Memory B cell (primary cell): ENCODE measurements at places on chromosomes 6 and 20.

GRCh38 chr6:143929975-143930374, 65.7 kb downstream of the ZC2HC1B start:
- DNase-seq = no peak

- peak; percentile 39 for DNase-seq
Measured at GRCh38 chr6:117449549-117450439, 24.1 kb upstream of the ROS1 start.

DNA sequence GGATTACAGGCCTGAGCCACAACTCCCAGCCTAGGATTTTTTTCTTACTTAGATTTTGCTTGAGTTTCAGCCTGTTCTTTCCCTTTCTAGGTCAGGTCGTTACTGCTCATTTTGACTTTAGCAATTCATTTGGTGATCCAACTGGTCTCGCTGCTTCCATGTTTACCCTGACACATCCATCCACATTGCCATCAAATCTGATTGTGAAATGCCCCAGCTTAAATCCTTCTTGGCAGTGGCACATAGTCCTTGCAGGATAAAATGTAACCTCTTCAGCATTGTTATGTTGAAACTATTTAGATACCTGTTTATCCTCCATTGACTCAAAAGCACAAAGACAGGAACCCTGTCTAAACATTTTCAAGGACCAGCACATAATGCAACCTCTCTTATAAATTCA, 77.2 kb downstream of the DNAH8 start:
- DNase-seq = no peak

DNA sequence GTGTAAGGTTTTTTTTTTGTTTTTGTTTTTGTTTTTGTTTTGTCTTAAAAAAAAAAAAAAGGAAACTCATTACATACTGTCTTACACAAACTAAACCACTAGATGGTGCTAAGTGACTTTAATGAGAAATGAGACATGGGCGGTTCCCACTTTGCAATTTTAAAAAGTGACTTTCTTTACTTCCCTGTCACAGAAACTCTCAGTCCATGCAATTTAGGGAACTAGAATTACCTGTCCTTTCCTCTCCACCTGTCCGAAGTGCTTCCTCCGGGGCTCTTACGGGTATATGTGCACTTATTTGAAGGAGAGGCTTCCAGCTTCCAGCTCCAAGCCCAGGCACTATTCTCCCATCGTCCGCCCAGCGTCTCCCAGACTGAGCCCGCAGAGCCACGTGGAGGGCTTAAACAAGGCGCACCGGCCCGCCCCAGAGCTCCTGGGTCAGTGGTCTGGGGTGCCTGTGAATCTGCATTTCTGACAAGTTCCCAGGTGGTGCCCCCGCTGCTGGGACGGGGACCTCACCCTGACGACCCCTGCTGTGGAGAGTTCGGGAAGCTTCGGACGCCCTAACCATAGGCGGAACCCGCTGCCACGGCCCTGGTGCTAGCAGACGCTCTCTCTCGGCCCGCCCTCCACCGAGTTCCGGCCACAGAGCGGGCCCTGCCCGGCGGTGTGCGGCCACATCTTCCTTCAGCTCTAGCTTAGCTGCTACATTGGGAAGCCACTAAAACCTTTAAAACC, 26.1 kb downstream of the BFSP1 start:
- DNase-seq = peak; percentile 55

GRCh38 chr6:95091823-95092436, 485.4 kb upstream of the MANEA start:
- no peak for DNase-seq

DNA sequence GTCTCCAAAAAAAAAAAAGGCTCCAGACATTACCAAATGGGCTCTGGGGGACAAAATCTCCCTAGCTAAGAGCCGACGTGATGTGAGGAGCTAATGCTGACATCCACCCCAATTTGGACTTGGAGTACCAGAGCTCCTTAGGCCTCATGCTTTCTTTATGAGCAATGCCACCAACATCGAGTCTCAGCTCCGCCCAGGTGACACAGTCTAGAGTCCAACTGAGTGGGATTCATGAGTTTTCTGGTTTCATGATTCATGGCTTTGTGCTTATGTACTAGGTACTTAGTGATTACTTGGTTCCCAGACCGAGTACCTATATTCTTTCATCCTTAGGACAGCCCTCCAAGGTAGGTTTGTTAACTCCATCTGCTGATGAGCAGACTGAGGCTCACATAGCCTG, 4.4 kb downstream of the ANKRD60 start:
- DNase-seq = no peak

DNA sequence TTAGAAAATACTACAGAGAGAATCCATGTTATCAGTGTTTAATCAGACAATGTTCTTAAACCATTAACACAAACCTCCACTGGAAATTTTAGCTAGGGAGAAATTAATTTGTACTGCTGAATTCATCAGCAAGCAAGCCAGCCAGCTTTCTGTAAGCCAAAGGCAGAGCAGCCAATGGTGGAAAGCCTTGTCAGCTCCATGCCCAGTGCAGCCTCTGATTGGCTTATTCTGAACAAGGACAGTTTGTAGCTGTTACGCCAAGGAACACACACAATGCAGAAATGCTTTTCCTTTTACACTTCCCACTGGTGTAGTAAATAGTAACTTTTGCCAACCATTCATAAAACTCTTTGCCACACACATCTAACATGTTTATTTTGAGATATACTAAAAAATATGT, 265.0 kb downstream of the TENT5A start:
- DNase-seq = no peak

DNA sequence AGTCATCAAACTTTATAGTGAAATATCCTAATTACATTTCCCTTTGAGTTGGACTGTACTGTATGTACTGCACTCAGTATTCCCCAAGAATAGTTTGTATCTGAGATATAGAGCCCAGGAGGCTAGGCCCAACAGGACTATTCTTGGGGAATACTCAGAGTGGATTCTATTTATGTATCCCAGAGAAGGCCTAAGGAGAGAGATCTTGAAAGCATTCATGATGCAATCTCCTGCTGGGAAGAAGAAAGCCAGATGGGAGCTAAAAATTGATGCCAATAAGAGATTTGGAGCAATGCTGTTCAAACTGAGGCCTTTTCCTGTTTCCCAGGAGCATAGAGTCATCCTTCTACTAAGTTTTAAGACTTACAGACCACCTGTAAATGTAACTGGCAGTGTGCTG, 452.1 kb upstream of the PLCB4 start:
- DNase-seq = no peak

GRCh38 chr6:145213614-145214013, 521.7 kb downstream of the EPM2A start:
- DNase-seq = no peak

- peak; percentile 98 for DNase-seq
Measured at GRCh38 chr6:24774696-24775519, at the start of gene GMNN. Gene GMNN, plus strand, starts transcription at chr6:24774937. Its CDS starts 2,310 bp downstream, at chr6:24777247.

- DNase-seq = no peak
Measured at GRCh38 chr6:25883991-25884390, 9.9 kb upstream of the SLC17A3 start.

- DNase-seq = no peak
Measured at GRCh38 chr20:16072220-16072619, 501.0 kb downstream of the KIF16B start.

GRCh38 chr6:104509355-104509754, 350.4 kb downstream of the HACE1 start:
- DNase-seq = no peak

GRCh38 chr6:47852727-47853126, 70.9 kb downstream of the OPN5 start:
- no peak for DNase-seq

GRCh38 chr20:48563191-48563870, 264.5 kb downstream of the PREX1 start:
- no peak for DNase-seq

- DNase-seq = no peak
Measured at GRCh38 chr6:147447835-147448611, 60.5 kb upstream of the SAMD5 start.

DNA sequence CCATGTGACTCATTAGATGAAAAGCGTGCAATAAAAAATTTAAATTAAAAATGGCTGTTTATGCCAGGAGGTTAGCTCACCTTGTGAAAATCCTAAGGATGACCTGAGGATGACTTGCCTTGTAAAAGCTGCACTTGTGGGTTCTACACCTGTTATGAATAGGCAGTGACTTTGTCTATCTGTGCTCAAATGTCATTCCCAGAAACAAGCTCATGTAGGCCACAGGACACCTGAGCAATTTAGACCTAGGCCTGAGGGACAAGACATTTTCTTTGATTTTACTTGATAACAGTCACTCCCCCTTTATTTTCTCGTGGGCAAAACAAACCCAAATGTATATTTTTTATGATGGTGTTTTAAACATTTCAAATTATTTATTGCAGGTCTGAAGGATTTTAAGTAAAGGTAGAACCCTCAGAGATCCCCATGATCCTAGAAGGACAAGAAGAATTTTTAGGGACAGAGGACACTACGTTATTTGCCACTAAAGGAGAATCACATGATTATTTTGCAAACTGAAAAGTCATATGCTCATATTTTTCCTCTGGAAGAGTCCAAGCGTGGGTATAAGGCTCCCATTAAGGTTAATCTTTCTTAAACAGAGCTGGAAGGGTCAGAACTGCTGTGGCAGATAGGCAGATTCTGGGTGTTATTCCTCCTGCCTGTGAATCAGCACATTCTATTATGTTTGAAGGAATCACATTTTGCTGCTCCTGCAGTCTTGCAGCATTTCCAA, 277.5 kb upstream of the MAN1A1 start:
- no peak for DNase-seq

DNA sequence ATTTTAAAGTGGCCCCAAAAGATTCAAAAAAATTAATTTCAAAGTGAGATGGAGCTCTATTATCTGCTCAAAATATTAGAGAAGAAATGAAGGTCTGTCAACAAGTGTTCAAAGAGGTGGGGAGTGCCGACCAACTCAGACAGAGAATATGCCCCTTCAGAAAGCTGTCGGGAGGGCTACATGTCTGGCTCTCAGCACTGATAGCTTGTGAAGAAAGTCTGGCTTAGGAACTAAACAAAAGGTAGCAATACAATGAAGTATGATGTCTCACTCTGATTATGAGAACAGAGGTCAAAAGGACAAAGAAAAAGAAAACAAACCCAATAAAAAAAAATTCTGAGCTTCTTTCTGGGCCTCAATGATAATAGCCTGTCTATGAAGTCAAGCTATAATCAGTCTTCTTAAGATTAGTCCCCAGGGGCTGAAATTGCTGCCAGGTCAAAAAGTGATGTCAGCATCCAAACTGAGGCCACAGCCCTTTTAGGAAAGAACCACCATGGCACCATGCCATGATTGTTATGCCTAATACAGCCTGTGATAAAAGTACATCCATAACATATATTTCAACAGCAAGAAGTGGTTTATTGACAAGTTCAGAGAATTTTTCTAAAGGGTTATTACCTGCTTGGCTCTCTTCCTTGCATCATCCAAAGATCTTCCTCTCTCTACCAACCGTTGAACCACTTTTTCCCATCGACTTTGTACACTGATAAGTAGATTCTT, 150.9 kb downstream of the DST start:
- no peak for DNase-seq

GRCh38 chr6:25958700-25959162, 3.9 kb upstream of the TRIM38 start:
- DNase-seq = no peak
